Hair follicular keratinocyte (primary cell): ENCODE measurements at places on chromosomes 11 and 22. TPM values are rescaled to one million over a fixed set of nuclear protein-coding genes. Genes with fewer than 3 reads are reported as not detected.

The FADD gene
- 42.0 and 46.4 TPM in 2 replicates for total RNA-seq

The CHRM4 gene
- total RNA-seq: not detected in 2 replicates

The AGBL2 gene
- 0.16 and 0.19 TPM in 2 replicates for total RNA-seq

The SCGB1D2 gene
- not detected in 2 replicates for total RNA-seq

The MIAT gene
- 0.08 and 0.16 TPM in 2 replicates for total RNA-seq

The C11orf42 gene
- not detected in 2 replicates for total RNA-seq

The POTEH gene
- not detected in 2 replicates for total RNA-seq

The OR5P2 gene
- not detected in 2 replicates for total RNA-seq

The SMTN gene
- 403 and 462 TPM in 2 replicates for total RNA-seq

The C11orf87 gene
- under 0.01 TPM in 1 of 2 replicates, not detected in the other for total RNA-seq

The GPHA2 gene
- not detected in 2 replicates for total RNA-seq

The NRIP3 gene
- 1.7 and 1.8 TPM in 2 replicates for total RNA-seq

The TREH gene
- total RNA-seq: not detected in 2 replicates

The ARRB1 gene
- 0.19 and 1.9 TPM in 2 replicates for total RNA-seq

The CD3D gene
- total RNA-seq: not detected in 2 replicates

The CHRM1 gene
- total RNA-seq: not detected in 2 replicates

The TCN1 gene
- total RNA-seq: 0.08 and 0.68 TPM in 2 replicates

The MYRF gene
- total RNA-seq: 0.04 TPM in 1 of 2 replicates, not detected in the other

The SAA1 gene
- 160 and 186 TPM in 2 replicates for total RNA-seq

The PRG3 gene
- not detected in 2 replicates for total RNA-seq

The IGLL1 gene
- total RNA-seq: not detected in 2 replicates

The LAYN gene
- 19.8 and 38.8 TPM in 2 replicates for total RNA-seq

The DNAJB7 gene
- not detected in 2 replicates for total RNA-seq

The BIK gene
- total RNA-seq: 9.4 and 9.9 TPM in 2 replicates

The CNGA4 gene
- 0.16 TPM in 1 of 2 replicates, not detected in the other for total RNA-seq

The PIWIL4 gene
- 0.47 TPM in 1 of 2 replicates, not detected in the other for total RNA-seq

The CSF2RB gene
- total RNA-seq: not detected in 2 replicates

The TRIM51 gene
- total RNA-seq: not detected in 2 replicates

The NLRX1 gene
- 13.6 and 18.8 TPM in 2 replicates for total RNA-seq

The PLAAT4 gene
- total RNA-seq: not detected in 2 replicates

The PNPLA3 gene
- total RNA-seq: 2.9 and 4.2 TPM in 2 replicates
